ENCODE measurements at places on chromosomes 5 and 9.
A peak's percentile ranks its signal among the peaks of the same experiment; 100 is the strongest.

DNA sequence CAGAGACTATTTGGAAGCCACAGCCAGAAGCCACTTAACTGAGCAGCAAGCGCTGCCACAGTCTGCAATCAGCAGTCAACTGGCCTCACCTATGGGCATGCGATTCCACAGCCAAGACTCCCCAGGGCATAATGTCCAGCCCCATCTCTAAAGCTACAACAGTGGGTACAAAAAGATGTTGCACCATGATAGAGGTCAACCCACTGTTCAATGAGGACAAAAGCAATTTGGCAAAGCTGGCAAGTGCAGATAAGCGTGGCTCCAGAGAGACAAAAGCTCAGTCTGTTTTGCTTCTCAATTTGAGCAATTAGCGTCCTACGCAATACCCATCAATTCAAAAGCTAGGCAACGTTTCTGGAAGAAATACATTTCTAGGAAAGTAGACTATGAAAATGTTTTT lies 3.2 kb downstream of the TAS2R1 start:
- no peak for DNase-seq

- DNase-seq, result peak; percentile 5
These were observed 467.8 kb downstream of the TMEM232 start for GRCh38 chr5:110258460-110259216.

DNA sequence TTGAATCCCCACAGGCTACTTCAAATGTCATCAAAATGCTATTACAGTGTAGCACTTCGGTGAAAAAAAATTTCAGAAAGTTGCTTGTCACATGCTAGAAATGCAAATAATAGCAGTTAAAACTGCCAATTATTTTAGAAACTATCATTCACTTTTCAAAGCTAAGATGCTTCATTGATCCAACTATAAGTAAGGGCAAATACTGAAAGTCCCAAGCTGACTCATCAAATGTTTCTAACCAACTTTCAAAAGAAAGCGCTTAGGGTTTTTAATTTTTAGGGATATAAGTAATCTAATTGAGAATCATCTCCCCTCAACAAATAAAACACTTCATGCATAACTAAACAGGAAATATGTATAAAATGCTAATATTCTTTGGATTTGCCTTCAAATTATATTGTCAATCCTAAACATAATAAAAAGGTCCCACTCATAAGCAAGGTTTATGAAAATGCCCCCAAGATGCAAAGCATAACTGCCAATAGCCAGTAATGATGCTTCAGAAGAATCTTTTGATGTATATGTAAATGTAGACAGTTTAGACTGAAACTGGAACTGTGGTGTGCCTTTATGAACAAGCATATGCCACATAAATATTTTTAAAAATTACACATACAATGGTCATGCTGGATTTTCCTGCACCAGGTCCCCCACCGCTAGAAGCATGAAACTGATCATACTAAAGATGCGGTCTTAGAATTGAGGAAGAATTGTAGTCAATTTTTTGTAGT lies 12.2 kb downstream of the ACTL7A start:
- no peak for DNase-seq

DNA sequence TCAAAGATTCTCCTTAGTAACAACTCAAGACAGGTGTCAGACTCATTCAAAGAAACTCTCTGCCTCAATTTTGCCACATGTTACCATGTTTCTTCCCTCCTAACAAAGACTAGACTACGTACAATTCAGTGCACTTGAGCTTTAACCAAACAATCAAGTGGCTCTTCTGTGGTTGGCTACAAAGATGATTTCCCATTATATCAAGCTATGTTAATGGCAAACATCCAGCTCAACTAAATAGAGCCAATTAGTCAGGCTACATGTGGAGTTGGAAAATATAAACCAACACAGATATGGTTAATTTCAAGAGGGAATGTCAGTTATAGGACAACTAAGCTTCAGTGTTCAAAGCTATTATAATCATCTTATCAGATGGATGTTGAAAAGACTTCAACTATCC lies 29.2 kb upstream of the ADRA1B start:
- no peak for DNase-seq

GRCh38 chr5:15774632-15775031 lies 274.7 kb downstream of the FBXL7 start:
- DNase-seq, result peak; percentile 22

GRCh38 chr9:114339130-114339908 lies 9.7 kb downstream of the ORM2 start:
- DNase-seq, result peak; percentile 40

DNA sequence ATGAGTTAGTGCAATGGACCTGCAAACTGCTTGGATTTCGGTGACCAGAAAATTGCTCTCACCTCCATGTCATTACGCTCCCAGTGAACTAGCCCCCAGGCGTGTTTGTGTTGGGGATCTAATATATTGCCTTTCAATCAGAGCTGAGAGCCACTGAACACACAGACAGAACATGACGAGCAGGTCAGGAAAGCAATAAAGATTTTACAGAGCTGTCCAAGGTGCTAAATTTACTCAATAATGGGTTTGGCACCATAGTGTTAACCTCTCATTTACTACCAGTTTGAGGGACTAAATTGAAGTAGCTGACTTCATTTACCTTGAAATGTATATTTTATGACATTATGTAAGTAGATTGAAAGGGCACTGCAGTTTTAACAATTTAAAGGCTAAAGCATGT lies 383.0 kb downstream of the EBF1 start:
- DNase-seq, result peak; percentile 38

GRCh38 chr5:19497229-19497815 lies 490.7 kb downstream of the CDH18 start:
- DNase-seq, result no peak

DNA sequence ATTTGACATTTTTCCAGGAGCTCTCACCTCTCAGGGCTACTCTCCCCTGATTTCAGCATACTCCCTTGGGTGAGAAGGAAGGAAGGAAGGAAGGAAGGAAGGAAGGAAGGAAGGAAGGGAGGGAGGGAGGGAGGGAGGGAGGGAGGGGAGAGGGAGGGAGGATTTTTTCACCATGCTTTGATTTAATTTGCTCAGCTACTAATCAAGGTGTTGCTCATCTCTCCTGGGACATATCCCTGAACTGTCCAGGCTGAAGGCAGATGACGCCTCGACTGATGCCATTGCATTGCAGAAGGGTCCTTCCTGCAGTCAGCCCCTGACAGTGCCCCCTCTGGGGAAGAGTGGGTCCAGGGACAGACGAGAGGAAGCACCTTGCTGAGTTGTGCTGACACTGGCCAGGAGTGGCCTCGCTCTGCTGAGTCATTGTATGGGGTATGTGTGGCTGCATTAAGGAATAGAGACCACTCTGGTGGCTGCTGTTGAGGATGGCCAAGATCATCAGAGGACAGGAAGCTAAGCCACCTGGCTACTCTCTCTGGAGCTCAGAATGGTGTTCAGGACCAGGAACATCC lies 43.6 kb upstream of the CRB2 start:
- no peak for DNase-seq

- no peak for DNase-seq
These were observed 89.7 kb upstream of the EQTN start for GRCh38 chr9:27386571-27387091.

- DNase-seq, result no peak
These were observed 182.3 kb upstream of the EFNA5 start for GRCh38 chr5:107853031-107853430.

GRCh38 chr5:107184871-107185270 lies 485.9 kb downstream of the EFNA5 start:
- DNase-seq, result no peak

DNA sequence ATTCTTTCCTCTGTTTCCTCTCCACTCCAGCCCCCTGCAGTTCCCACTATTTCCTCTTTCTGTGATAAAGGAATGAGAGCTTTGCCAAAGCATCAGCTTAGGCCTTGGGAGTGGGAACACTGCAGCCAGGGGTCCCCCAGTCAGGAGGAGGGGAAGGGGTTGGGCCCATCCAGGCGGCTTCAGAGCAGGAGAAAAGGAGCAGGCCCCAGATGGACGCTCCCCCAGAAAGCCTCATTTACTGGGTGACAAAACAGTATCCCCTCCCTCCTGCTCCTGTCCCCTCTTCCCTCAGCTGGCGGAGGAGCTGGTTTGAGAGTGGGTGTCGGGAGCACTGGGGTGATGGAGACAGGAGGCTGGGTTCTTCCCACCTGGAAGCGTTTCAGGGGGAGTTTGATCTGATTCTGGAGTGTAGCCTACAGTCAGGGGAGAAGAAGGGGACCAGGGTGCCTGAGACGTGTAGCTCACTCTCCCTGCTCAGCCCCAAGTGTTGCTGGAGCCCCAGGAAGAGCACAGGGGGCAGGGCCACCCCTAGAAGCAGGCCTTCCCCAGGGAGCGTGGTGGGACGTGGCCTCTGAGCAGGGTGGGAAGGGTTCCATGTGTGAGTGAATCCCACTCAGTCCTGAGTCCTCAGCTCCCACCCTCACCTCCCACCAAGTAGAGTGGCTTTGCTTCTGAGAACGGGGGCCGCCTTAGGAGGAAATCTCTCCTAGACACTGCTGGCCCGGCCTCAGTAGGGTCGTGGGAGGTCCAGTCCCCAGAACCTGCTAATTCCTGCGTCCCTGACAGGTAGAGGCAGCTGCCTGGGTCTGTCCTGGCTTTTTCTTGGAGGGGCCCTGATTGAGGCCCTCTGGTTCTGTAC lies 173.1 kb downstream of the CACNA1B start:
- no peak for DNase-seq

- DNase-seq, result no peak
These were observed 13.2 kb downstream of the DNAJC25 start for GRCh38 chr9:111644195-111644772.

- DNase-seq, result no peak
These were observed 229.1 kb downstream of the SEC61B start for GRCh38 chr9:99451112-99451606.

GRCh38 chr9:99680191-99680590 lies 141.5 kb upstream of the NR4A3 start:
- DNase-seq, result peak; percentile 50

DNA sequence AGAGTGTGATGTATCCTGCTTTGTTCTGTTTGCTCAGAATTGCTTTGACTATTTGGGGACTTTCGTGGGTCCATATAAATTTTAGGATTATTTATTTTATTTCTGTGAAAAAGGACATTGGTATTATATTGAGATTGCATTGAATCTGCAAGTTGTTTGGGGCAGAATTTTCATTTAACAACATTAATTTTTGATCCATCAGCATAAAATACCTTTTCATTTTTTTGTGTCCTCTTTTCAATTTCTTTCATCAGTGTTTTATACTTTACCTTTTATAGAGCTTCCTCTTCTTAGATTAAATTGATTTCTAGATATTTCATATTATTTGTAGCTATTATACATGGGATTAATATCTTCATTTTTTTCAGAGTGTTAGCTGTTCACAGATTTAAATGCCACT lies 40.8 kb upstream of the FBXL7 start:
- DNase-seq, result no peak

DNA sequence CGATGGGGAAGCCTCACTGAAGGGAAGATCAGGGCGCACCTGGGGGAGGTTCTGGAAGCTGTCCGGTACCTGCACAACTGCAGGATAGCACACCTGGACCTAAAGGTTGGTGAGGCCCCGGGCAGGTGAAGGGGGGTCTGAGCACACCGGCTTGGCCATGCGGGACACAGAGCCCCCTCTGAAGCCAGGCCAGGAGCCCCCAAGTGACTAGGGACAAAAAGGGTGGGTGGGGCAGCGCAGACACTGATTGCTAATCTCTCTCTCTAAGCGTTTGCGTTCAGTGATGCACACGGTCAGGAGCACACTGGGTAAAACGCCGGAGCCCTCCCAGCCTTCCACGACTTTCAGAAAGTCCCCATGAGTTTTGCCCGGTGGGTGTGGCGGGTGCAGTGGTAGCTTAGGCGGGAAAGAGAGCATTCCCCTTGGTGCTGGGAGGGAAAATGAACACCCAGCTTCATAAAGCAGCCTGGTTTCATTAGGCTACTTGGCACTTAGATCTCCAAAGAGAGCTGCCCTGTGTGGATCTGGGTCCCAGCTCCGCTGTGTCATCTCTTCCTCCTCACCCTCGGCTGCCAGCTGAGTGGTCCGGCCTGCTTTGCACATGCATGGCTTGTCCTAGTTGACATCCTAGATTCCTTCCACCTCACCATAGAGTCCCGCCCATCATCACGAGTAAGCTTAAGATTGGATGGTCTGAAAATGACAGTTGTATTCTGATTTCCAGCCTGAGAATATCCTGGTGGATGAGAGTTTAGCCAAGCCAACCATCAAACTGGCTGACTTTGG lies 74.2 kb upstream of the OTULINL start:
- no peak for DNase-seq

DNA sequence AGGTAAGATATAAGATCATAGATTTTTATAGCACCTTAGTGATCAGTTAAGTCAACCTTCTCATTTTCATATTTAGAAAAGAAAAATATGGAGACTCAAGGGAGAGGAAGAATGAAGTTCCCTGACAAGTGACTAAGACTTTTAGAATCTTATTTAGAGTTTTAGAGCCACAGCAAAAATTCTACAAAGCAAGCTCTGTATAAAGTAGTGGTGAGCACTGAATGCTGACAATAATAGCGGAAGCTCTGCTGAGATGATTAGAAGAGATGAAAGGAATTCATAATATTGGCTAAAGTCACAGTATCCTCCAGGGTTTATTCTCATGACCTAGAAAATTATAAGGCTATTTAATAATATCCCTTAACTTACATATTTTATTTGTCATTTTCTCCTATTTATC lies 316.0 kb downstream of the PDE4D start:
- no peak for DNase-seq

DNA sequence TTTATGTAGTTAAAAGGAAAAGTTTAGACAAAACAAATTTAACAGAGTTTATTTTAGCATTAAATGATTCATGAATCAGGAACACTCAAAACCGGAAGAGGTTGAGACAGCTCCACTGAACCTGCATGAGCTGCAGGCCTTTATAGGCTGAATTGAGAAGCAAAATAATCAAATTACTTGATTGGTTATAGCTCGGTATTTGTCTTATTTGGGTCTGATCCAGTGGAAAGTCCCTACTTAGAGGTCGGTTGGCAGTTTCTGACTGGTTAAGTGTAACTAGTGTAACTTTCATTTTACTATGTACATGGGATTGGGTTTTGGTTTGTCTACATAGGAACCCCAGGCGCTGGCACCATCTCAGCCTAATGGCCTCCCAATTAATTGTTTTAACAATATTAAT lies 74.1 kb upstream of the PIK3R1 start:
- DNase-seq, result peak; percentile 29

DNA sequence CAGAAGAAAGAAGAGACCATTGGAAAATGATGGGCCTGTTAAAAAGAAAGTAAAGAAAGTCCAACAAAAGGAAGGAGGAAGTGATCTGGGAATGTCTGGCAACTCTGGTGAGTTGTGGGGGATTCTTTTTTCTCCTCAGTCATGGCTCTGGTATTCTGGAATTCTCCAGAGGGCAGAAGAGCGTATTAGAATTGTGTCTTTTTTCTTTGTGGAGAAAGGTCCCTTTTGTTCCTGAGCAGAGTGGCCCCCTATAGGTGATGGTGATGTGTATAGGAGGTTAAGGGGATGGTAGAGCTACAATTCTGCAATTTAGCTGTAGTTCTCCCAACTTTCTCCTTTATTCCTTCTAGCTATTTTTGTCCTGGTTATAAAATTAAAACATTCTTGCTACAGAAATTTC lies 1.6 kb upstream of the DHFR start:
- no peak for DNase-seq

Data from foreskin fibroblast (primary cell).